ENCODE measurements at places on chromosomes 5 and 9. TPM values are rescaled to one million over a fixed set of nuclear protein-coding genes. Genes with fewer than 3 reads are reported as not detected.

DNA sequence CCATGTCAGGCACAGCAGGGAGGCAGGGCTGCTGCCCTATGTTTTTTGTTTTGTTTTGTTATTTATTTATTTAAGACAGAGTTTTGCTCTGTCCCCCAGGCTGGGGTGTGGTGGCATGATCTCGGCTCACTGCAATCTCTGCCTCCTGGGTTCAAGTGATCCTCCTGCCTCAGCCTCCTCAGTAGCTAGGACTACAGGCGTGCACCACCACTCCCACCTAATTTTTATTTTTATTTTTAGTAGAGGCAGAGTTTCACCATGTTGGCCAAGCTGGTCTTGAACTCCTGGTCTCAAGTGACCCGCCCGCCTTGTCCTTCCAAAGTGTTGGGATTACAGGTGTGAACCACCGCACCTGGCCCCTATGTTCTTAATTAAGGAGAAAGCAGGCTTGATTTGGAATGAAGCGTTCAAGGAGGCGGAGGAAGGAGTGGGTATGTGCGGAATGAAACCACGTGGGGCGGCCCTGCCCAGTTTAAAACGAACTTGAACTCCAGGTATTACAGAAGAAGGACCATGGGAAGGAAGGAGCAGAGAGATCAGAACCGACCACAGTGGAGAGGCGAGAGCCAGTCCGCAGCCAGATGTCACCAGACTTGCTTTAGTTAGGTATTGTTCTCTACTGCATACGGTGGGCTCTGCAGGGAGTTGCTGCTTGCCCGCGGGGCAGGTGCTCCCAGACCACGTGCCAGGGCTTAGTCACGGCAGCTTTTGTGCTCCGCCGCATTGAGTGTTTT is 34.9 kb upstream of the EPB41L4B start:
- DNase-seq: no peak

DNA sequence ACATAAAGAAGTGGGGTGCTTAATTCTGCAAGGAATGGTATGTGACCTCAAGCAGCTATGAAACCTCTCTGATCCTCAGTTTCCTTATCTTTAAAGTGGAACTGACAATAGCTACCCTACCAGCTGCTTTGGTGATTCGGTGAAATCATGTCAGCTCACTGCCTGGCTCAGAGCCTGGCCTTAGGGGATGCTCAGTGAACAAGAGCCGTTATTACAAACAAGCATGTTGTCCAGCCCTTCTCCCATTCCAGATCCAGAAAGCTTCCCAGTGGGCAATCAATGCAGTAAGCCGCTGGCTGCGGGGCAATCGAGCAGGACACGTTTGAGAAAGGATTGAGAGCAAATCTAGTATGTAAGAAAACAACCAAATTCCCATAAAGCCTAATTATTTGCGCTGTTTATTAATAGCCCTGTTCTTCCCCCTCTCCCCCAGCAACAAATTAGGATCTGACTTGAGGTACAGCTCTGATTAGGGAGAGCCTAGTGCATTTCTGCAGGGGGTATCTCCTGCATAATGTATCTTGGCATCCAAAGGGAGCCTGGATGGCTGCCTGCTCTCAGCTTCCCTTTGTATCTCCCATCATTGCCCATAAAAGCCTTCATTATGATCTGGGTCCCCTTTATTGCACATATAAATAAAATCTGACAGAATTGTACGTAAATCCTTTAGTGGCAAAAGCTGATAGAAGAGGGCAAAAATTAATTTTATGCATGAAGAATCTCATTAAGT is 371.4 kb downstream of the TMEM232 start:
- DNase-seq: no peak

DNA sequence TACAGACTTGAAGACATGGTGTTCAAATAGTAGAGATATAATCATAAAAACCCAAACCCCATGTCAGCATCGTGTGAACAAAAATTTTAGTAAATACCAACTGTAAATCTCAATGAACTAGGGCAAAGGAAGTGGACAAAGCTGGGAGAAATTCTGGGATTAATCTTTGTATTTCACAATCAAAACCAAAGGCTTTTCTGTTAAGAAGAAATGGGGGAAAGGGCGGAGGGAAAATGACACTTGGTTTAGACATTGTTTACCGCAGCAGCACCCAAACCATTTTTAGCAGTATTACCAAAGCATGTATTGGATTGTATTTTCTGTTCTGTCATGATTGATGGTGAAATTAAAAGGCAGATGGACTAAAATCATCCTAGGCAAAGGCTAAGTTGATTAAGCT is 134.2 kb upstream of the PRSS3 start:
- no peak for DNase-seq

DNA sequence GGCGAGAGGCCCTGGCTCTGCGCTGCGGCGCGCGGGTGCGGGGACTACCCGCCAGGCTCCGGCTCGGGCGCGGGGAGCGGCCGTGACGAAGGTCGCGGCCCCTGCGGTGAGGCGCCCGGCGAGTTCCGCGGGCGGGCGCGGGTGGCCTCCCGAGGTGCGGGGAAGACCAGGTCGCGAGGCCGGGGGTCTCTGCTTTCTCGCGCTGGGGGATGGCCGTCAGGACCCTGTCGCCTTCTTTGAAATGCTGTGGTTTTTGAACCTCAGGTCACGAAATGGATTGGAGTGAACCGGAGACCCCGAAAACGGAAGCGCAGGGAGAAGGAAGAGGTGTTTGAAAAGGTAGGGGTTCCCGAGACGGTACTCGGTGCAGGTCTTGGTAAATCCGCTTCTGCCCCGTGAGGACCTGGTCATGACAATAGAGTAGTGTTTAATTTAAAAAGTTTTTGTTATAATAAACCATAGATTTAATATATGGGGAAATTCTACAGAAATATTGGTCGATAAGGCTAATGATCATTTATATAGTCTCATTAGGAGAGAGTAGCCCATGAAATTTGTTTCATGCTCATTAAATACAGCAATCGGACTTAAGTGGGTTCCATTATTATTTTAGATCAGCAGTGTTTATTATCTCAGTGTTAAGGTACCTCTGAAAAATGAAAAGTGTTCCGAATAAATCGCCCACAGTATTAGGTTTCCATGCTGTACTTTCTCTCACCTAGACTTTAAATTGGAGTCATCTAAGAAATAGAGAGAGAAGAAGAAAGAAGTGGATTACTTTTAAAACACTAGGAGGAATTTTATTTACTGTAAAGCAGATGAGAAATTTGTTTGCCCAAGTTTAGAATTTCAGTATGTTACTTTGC is 279.0 kb downstream of the AOPEP start:
- no peak for DNase-seq

- no peak for DNase-seq
These were observed 37.8 kb upstream of the ANKRD34B start for GRCh38 chr5:80607832-80608231.

GRCh38 chr5:98929710-98930298 is 997 bp upstream of the CHD1 start:
- DNase-seq: no peak

DNA sequence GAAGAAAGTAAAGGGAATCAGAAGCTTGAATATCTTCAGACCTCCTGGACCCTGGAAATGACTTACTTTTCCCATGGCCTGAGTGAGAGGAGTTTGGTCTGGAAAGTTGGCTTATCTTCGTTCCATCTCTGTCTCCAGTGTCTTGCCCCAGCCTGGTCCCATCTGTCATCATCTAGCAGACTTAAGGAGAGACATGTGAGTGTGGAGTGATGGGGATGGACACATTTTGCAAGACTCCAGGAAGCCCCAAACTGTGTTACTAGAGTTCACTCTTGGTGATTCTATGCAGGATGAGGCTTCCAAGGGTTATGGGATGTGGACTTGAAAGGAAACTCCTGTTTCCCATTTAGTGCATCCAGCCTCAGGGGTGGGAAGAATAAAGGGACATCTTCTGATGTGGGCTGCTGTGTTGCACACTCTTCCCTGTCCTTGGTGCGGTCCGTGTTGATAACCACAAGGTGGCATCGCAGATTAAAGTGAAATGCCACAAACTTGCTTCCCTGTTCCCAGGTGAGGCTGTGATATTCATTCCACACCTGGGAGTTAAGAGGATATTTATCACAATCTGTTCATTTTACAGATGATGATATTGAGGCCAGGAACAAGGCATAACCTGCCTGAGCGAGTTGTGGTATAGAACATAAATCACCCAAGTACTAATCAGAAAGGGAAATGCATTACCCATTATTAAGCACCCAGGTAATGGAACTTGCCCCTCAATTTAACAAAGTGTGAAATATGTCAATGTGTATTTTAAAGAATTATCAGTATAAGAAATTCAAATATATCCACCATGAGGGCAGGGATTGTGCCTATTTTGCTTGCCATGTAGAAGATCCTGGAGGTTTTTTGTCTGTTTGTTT is 269.9 kb upstream of the PAPPA start:
- peak; percentile 34 for DNase-seq

DNA sequence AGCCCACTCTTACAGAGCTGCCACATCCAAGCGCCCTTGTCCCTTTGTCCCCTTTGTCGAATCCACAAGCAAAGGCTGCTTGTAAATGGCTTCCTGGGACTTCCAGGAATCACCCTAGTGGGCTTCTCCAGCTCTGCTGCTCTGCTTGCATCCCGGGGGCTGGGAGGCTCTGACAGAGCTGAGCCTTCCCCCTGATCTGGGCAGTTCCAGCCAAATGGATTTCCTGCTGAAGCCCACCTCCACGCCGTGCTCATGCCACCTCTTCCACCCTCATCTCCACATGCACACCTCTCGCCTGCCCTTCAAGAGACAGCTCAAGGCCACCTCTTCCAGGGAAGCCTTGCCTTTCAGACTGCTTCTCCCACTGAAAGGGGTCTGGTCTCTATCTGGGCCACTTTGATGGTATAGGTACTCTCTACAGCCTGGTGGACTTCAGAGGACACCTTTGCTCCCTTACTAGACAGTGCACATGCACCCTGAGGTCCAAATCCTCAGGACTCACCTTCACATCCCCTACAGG is 106.2 kb downstream of the LHFPL2 start:
- no peak for DNase-seq

STRBP gene
- polyA plus RNA-seq: 51.1 TPM

SH3GL2 gene
- 6.4 TPM for polyA plus RNA-seq

JAKMIP2 gene
- polyA plus RNA-seq: 3.9 TPM

TMEFF1 gene
- 5.4 TPM for polyA plus RNA-seq
